Memory B cell (primary cell): ENCODE measurements at places on chromosomes 1 and 21.

DNA sequence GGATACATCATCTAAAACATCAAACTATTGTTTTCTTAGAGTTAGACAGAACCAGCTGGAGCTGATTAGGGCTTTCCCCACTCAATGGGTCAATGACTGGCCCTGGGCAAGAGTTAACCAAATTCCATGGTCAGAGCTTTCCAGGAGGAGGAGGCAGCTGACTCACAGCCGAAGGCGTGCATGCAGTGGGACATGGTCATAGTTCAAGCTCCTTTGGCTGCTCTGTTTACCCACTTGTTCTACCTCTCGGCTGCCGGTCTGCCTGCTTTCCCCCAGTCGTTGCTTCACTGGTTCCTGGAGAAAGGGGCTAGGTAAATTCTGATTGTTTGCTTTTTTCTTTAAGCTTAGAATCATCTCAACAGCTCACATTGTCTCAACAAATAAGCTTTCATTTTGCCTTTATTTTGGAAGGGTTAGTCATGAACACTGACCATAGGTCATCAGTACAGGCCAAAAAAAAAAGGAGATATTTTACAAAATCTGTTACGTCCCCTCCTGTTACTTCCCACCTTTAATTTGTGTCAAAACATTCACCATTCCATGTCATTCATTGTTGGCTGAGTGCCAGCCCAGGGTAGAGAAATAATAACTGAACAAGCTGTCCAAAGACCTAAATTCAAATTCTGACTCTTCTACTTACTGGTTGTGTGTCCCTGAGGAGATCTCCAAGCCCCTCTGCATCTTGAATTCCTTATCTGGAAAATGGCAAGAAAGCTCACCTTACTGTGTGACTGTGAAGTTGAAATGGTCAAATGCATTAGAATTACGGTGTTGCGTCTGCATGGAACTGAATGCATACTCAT lies 12.0 kb downstream of the MAB21L3 start:
- DNase-seq: no peak

- no peak for DNase-seq
Measured at GRCh38 chr1:147798731-147799130, 38.3 kb upstream of the GJA5 start.

DNA sequence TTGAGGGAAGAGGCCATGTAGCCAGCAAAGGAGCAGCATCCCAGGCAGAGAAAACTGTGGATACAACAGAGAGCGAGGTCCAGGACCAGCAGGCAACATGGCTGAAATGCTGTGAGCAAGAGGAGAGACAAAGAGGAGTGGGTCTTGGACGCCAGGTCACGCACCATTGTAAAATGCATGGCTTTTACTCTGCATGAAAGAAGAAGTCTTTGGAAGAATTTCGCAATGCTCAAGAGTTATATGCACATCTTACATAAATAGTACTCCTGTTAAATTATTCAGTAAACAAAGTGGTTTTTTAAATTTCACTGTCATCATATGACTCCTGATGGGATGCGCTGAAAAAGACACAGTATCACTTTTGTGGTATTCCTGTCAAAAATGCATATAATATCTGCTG lies 3.5 kb downstream of the CD244 start:
- DNase-seq: no peak

DNA sequence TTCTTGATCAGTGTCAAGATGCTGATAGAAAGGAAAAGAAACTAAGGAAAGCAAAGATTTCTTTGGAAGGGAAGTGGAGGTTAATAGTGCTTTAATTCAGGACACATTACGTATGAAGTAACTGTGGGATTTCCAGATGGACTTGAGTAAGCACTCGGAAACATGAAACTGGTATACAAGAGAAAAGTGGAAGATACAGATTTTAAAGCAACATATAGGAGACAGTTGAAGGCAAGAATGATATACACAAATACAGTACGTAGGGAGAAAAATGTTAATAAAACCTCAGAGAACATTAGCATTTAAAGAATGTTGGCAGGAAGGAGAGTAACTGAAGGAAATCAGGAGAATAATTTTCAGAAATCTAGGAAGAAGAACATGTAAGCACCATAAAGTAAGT lies 730.9 kb upstream of the ADGRL2 start:
- DNase-seq: no peak

- no peak for DNase-seq
Measured at GRCh38 chr1:41915786-41916571, 2.7 kb downstream of the HIVEP3 start.

GRCh38 chr21:41359286-41359685 lies 2.5 kb upstream of the MX2 start:
- no peak for DNase-seq

- no peak for DNase-seq
Measured at GRCh38 chr1:118322331-118322730, 137.3 kb upstream of the SPAG17 start.

- DNase-seq: no peak
Measured at GRCh38 chr21:16968436-16968835, 544.4 kb upstream of the CXADR start.

DNA sequence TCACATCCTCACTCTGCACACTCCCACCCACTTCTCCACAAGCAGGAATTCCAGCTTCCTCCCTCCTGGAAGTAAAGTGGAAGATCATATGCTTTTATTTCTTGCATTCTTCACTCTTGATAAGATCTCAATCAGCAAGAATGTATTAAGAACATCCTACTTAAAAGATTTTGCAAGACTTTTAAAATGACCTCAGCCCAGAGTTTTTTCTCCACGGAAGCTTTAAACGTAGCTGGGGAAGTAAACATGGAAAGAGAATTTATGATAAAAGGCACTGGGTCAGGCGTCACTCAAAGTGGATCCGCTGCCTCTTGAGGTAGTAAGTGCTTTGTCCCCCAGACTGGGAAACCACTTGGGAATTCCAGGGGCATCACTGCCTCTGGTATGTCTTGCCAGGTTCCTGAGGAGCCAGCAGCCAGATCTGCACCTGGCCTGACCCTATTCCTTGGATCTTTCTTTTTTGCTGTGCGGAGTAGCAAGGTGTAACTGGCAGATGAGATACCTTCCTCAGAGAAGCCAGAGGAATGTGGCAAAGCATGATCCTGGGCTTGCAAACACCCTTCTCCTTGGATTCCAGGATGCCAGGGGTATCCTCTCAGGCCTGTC lies 33.9 kb downstream of the CDK18 start:
- no peak for DNase-seq

DNA sequence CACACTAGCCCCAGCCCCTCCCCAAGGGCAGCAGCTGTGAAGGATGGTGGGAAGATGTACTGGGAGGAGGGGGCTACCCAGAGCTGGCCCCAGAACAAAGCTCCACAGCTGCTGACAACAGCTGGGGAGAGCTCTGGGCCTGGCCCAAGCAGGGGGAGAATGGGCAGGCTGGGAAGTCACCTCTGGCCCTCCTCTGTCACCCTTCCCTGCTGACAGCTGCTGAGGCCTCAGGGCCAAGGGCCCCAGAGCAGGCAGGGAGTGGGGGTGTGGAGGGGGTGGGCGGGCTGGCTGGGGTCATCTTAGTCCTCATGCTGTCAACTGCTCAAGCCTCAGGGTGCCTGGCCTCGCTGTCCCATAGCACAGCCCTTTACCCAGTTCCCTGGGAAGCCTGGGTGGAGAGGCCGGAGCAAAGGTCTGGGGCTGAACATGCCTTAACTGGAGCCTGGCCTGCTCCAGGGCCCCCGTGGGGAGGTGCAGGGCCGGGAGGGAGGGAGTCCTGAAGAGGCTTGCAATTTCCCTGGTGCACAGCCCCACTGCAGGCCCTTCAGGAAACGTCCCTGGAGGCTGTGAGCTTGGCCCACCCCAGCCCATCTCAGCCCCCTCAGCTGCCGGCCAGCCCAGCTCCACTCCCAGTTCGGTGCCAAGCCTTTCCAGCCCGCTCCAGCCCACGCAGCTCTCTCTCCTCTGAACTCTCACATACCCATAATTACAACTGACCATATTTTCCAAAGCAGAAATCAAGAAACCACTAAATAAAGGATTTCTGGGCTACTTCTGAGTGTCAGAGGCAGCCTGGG lies 25.7 kb downstream of the HSPG2 start:
- no peak for DNase-seq

DNA sequence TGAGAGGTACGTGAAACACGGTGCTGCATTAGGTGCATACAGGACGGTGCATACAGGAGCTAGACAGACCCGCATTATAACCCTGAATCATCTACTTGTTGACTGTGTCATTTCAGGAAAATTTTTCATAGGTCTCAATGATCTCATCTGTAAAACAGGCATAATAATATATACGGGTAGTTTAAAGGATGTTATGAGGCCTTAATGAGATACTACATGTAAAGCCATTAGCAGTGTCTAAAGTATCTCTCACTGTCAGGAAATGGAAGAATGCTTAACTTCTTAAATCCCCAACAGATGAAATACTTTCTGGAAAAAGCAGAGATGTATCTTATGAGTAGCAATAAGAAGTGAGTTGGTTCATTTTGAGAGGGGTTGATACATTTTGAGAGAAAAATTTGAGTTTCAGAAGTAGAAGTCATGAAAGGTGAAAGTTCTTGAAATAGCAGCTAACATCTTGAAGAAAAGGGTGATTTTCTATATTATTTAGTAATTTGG lies 669.6 kb downstream of the PTPRC start:
- DNase-seq: no peak

DNA sequence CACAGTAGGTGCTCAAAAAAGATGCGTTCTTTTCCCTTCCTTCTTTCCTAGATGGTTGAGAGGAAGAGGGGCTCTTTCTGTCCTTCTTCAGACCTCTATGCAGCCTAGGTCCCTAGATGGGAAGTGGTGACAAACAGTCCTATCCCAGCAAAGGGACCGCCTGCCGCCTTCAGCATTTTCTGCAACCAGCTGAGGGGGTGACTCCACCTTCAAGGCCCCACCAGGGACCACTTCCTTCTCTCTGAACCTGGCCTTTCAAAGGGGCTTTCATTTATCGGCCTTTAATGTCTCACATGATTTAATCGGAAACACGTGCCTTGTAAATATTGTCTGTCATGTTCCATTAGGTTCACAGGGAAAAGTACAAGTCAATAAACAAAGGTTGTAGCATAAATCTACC lies 32.6 kb downstream of the GLIS1 start:
- no peak for DNase-seq

DNA sequence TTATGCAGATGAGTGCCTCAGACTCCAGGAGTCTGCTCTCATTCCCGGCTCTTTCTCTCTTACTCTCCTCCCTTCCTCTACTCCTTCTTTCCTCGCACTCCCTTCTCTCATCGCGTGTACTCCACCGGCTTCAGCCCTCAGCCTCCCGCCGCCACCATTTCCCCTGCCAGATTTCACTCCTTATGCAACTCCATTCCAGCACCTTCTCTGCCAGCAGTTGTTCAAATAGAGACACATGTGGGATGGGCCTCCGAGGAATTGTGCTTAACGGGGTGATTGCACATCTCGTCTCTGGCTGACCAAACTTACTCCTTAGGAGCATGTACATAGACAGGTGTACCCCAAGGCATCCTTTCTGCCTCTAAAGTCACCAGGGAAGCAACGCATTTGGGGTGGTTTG lies 2.1 kb downstream of the CNTN2 start:
- no peak for DNase-seq

- DNase-seq: no peak
Measured at GRCh38 chr1:78408192-78408591, 82.6 kb upstream of the PTGFR start.

DNA sequence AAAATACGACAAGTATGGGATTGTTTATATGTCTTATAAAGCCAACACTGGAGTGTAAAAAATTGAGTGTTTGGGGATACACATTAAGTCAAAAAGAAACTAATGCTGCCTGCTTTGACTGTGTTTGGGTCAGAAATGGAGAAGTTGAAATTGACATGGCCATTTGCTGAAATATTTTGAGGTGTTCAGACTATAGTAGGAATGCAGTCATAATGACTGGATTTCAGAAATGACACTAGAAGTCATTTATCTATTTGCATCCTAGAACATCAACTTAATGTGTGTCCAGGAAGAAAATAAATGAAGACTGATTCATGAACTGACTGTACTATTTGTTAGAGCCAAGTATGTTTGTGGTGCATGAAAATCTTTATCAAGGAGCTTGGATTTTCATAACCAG lies 28.4 kb downstream of the RASAL2 start:
- no peak for DNase-seq

DNA sequence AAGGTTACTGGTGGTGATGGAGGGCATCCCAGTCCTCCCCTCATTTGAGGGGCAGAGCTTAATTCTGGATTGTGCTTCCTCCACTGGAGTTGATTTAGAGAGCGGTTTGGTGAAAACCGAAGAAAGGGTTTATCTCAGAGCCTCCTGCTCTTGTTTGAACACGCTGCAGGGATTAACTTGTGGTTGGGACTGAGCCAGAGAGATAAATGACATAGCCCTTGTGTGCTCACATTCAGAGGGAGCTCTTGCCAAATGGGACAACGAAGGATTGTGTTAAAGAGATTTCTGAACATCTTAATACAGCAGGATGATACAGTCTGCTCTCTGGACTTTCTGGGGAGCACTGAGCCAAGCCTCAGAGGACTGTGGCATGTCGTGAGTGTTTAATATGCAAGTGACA lies 308.2 kb downstream of the DISC1 start:
- DNase-seq: no peak

- DNase-seq: no peak
Measured at GRCh38 chr1:26607186-26607585, 77.6 kb downstream of the RPS6KA1 start.

- no peak for DNase-seq
Measured at GRCh38 chr21:41403966-41404365, 22.1 kb upstream of the MX1 start.

- no peak for DNase-seq
Measured at GRCh38 chr1:114854693-114855320, at the start of gene SYCP1. TSS of gene SYCP1 (plus strand) at chr1:114854863. CDS start at chr1:114855465, 602 bp downstream.

DNA sequence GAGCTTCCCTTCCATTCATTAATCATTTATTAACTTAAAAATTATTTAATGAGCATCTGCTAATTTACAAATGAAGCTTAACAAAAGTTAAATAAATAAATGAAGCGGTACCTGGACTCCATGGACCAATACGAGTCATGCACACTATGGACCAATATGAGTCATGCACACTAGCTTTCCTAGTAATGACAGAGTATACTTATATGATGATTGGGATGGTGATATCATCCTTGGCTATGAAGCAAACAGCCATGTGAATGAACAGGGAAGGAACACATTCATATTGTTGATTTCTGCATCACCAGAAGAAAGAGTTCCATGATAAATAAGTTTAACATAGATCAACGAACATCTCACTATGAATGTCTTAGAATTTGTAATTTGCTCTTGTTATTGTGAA lies 109.9 kb downstream of the SPAG17 start:
- DNase-seq: no peak

- DNase-seq: no peak
Measured at GRCh38 chr1:243490748-243491686, 235.2 kb downstream of the SDCCAG8 start.

GRCh38 chr1:9295884-9296283 lies 3.2 kb downstream of the SPSB1 start:
- no peak for DNase-seq

DNA sequence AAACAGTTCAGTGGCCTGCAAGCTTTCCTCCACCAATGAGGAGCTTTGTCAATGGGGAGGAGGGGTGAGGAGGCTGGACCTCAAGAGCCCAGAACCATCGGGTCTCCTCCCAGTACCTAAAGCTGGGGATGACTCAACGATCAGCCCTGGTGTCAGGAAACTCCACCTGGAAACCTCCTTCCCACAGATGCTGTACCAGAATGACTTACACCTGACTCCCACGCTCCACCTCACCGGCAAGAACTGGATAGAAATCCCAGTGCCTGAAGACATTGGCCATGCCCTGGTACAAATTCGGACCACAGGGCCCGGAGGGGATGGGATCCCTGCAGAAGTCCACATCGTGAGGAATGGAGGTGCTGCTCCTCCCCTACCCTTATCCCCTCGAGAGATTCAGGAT lies 11.4 kb downstream of the TMEM81 start:
- no peak for DNase-seq

GRCh38 chr1:1072299-1072848 lies 1.7 kb downstream of the RNF223 start:
- no peak for DNase-seq

- no peak for DNase-seq
Measured at GRCh38 chr1:204146965-204147364, 4.9 kb downstream of the ETNK2 start.
